ENCODE measurements at places on chromosomes 2 and 18.

GRCh38 chr2:233447506-233448219, 93.4 kb downstream of the DGKD start:
- DNase-seq = no peak

GRCh38 chr2:62321380-62322289, 125.7 kb downstream of the B3GNT2 start:
- no peak for DNase-seq

GRCh38 chr2:38070438-38070837, 5.5 kb downstream of the CYP1B1 start:
- DNase-seq = no peak

GRCh38 chr2:45699032-45699658, 47.7 kb downstream of the PRKCE start:
- DNase-seq = no peak

GRCh38 chr2:96507957-96508520, 2.9 kb upstream of the NEURL3 start:
- DNase-seq = peak; percentile 42

GRCh38 chr2:60867848-60868247, 13.5 kb upstream of the REL start:
- no peak for DNase-seq

- DNase-seq = no peak
These were observed 18.4 kb downstream of the VPS54 start for GRCh38 chr2:64000630-64001381.

- DNase-seq = no peak
These were observed 49.3 kb downstream of the TRAF3IP1 start for GRCh38 chr2:238369591-238370040.
